ENCODE measurements at places on chromosomes 3 and 15. TPM values are rescaled to one million over a fixed set of nuclear protein-coding genes. Genes with fewer than 3 reads are reported as not detected.

DNA sequence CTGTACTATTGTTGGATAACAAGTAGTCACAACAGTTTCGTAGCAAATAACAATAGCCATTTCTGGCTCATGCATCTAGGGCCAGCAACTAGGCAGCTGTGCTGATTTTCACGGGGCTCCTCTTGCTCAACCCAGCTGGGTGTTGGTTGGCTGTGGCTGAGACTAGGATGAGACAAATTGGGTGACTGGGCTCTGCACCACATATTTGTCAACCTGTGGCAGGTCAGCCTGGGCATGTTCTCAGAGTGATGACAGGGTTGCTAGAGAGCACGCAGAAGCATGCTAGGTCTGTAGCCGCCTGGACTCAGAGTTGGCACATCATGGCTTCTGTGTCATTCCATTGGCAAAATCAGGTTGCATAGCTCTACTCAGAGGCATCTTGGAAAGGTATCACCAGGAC is 175.9 kb downstream of the OTOL1 start:
- H3K27me3 ChIP-seq = no peaks in the 10 kb centered on the region
- no peaks in the 10 kb centered on the region for H3K36me3 ChIP-seq
- H3K4me3 ChIP-seq = no peak overlapping the region
- DNase-seq = no peak
- H3K27ac ChIP-seq = no peak overlapping the region
- H3K4me1 ChIP-seq = no peaks in the 10 kb centered on the region

The ALG1L2 gene
- total RNA-seq = 2.2 TPM

- no peaks in the 10 kb centered on the region for H3K36me3 ChIP-seq
- peak; percentile 14 for DNase-seq
- peaks cover 14% of the 10 kb centered on the region for H3K4me1 ChIP-seq
- no peaks in the 10 kb centered on the region for H3K27me3 ChIP-seq
- no peak overlapping the region for H3K4me3 ChIP-seq
Measured at GRCh38 chr3:128875556-128876120, 3.8 kb upstream of the ACAD9 start.

GRCh38 chr3:64739971-64740631 is 52.3 kb upstream of the ADAMTS9 start:
- no peak overlapping the region for H3K27ac ChIP-seq
- no peaks in the 10 kb centered on the region for H3K36me3 ChIP-seq
- no peak for DNase-seq
- no peak overlapping the region for H3K4me3 ChIP-seq

GRCh38 chr3:157746391-157746790 is 243.2 kb upstream of the VEPH1 start:
- no peak for DNase-seq
- no peak overlapping the region for H3K4me3 ChIP-seq
- H3K4me1 ChIP-seq = no peaks in the 10 kb centered on the region
- no peaks in the 10 kb centered on the region for H3K36me3 ChIP-seq
- H3K27me3 ChIP-seq = no peaks in the 10 kb centered on the region
- H3K27ac ChIP-seq = no peak overlapping the region

GRCh38 chr15:101765772-101766456 is 37.4 kb upstream of the OR4F6 start:
- no peaks in the 10 kb centered on the region for H3K4me1 ChIP-seq
- no peaks in the 10 kb centered on the region for H3K36me3 ChIP-seq
- no peak overlapping the region for H3K27ac ChIP-seq
- DNase-seq = no peak

The MDFIC2 gene
- not detected for total RNA-seq

GRCh38 chr3:38457111-38458003 is 3.7 kb downstream of the ACVR2B start:
- H3K4me1 ChIP-seq = peaks cover 13% of the 10 kb centered on the region
- H3K27ac ChIP-seq = no peak overlapping the region

GRCh38 chr15:69422336-69422895 is 8.3 kb downstream of the KIF23 start:
- H3K4me1 ChIP-seq = no peaks in the 10 kb centered on the region
- no peak overlapping the region for H3K27ac ChIP-seq
- H3K4me3 ChIP-seq = no peak overlapping the region

GRCh38 chr15:63104727-63105126 is 16.9 kb upstream of the LACTB start:
- peaks cover 8% of the 10 kb centered on the region for H3K4me1 ChIP-seq
- no peak for DNase-seq
- H3K27me3 ChIP-seq = no peaks in the 10 kb centered on the region
- no peak overlapping the region for H3K4me3 ChIP-seq

DNA sequence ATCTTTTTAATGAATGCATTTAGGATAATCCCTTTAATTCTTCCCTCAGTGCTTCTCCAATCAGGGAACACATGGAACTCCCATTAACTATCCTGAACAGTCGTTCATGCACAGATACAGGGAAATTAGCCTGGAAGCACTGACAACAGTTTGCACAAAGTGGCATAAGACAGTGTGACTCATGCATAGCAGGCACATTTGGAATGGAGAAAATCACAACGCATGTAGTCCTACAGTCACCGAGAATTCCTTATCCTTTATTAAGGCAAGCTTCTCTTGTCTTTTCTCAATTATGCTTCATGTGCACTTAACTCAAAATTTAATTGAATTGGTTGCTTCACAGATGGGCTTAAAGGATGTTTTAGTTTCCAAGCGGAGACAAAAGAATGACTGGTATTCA is 155.0 kb upstream of the CRBN start:
- no peaks in the 10 kb centered on the region for H3K36me3 ChIP-seq
- H3K27ac ChIP-seq = no peak overlapping the region
- H3K4me3 ChIP-seq = no peak overlapping the region
- DNase-seq = no peak
- no peaks in the 10 kb centered on the region for H3K27me3 ChIP-seq
- H3K4me1 ChIP-seq = no peaks in the 10 kb centered on the region

- H3K36me3 ChIP-seq = peaks cover 26% of the 10 kb centered on the region
- no peaks in the 10 kb centered on the region for H3K27me3 ChIP-seq
- H3K27ac ChIP-seq = peak overlapping the region; percentile 88
- H3K4me3 ChIP-seq = peak overlapping the region; percentile 78
- H3K4me1 ChIP-seq = peaks cover 35% of the 10 kb centered on the region
Measured at GRCh38 chr3:149969110-149969939, 1.4 kb downstream of the PFN2 start.

DNA sequence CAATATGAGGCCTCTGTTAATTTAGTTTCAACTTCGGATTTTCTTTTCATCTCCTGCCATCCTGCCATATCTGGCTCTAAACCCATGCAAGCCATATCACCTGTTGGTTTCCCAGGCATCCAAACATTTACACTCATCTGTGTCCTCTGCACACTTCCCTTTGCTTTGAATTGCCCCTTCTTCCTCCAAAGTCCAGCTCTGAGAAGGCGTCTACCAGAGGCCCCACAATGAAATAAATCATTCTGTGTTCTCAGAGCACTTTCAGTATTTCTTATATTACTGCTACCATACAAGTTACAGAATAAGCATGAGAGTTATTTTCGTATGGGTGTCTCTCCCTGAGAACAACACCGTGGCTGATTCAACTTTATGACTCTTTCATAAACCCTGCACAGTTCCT is 12.9 kb upstream of the ABHD17C start:
- no peak for DNase-seq
- no peak overlapping the region for H3K4me3 ChIP-seq
- no peaks in the 10 kb centered on the region for H3K27me3 ChIP-seq
- peaks cover 60% of the 10 kb centered on the region for H3K4me1 ChIP-seq

GRCh38 chr15:29143909-29144635 is 125.5 kb downstream of the NSMCE3 start:
- H3K27me3 ChIP-seq = peaks cover 50% of the 10 kb centered on the region
- H3K36me3 ChIP-seq = no peaks in the 10 kb centered on the region
- no peak overlapping the region for H3K27ac ChIP-seq
- no peak for DNase-seq

GRCh38 chr3:42658091-42658770 is 4.7 kb downstream of the ZBTB47 start:
- no peak overlapping the region for H3K27ac ChIP-seq
- DNase-seq = no peak
- H3K4me1 ChIP-seq = peaks cover 6% of the 10 kb centered on the region
- no peaks in the 10 kb centered on the region for H3K36me3 ChIP-seq
- no peak overlapping the region for H3K4me3 ChIP-seq
- H3K27me3 ChIP-seq = no peaks in the 10 kb centered on the region

- H3K27me3 ChIP-seq = no peaks in the 10 kb centered on the region
- no peak overlapping the region for H3K4me3 ChIP-seq
- no peaks in the 10 kb centered on the region for H3K36me3 ChIP-seq
- H3K27ac ChIP-seq = no peak overlapping the region
- 0 out of 2 replicates have a peak, but pooled peaks cover 6% of the 10 kb centered on the region for H3K4me1 ChIP-seq
Measured at GRCh38 chr3:30286811-30287210, 319.6 kb upstream of the TGFBR2 start.

GRCh38 chr3:178969004-178969700 is 102.5 kb downstream of the ZMAT3 start:
- H3K27ac ChIP-seq = no peak overlapping the region
- H3K36me3 ChIP-seq = no peaks in the 10 kb centered on the region
- no peaks in the 10 kb centered on the region for H3K27me3 ChIP-seq
- H3K4me3 ChIP-seq = no peak overlapping the region
- peaks cover 16% of the 10 kb centered on the region for H3K4me1 ChIP-seq
- no peak for DNase-seq

The CALML4 gene
- 10.9 TPM for total RNA-seq
